ENCODE measurements at places on chromosomes 2 and 18.

DNA sequence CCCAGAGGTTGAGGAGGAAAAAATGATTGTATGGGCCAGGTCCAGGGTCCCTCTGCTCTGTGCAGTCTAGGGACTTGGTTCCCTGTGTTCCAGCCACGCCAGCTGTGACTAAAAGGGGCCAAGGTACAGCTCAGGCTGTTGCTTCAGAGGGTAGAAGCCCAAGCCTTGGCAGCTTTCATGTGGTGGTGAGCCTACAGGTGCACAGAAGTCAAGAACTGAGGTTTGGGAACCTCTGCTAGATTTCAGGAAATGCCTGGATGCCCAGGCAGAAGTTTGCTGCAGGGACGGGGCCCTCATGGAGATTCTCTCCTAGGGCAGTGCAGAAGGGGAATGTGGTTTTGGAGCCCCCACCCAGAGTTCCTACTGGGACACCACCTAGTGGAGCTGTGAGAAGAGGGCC is 10.6 kb upstream of the MBP start:
- no peak for DNase-seq

DNA sequence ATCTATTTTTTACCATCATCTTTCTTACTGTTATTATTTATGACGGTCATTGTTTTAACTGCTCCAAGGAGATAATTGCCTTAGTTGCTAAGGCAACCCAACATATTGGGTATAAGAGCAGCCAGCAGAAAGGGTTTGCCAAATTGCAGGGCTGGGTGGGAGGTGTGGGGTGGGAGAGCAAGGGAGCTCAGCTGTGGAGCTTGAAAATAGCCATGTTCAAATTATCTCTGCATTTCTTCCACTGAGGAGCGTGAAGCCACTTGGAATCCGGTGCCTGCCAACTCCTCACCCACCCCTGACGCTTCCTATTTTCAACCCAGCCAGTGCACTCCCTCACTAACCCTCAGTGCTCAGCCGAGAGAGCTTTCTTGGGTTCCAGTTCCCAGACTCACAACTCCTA is 60.8 kb downstream of the SETBP1 start:
- DNase-seq: no peak

DNA sequence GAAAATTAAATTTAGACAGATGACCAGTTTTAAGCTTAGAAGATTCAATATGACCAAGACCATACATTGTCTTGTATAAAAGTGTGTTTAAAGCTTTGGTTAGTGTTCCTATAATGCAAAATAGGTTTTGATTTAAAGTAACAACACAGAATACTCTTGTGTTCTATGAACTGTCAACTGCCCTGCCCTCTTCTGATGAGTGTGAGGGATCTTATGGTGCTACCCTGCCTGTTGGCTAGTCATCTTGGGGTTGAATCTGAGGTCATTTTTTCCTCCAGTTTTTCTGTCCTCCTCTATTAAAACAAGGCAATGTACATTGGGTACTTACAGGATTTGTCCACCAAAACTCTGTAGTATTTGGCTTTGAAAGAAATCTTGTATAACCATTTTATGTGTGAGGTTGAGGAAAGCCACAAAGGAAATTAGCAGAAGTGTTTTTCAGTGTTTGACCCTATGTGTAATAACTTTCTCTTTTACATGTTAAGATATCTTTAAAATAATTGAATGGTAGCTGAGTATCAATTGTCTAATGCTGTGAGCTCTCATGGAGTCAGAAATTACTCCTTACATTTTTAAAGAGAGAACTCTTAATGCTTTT is 129.1 kb downstream of the SPTBN1 start:
- DNase-seq: no peak

GRCh38 chr2:17538844-17539554 is 1.5 kb upstream of the VSNL1 start:
- DNase-seq: peak; percentile 72

DNA sequence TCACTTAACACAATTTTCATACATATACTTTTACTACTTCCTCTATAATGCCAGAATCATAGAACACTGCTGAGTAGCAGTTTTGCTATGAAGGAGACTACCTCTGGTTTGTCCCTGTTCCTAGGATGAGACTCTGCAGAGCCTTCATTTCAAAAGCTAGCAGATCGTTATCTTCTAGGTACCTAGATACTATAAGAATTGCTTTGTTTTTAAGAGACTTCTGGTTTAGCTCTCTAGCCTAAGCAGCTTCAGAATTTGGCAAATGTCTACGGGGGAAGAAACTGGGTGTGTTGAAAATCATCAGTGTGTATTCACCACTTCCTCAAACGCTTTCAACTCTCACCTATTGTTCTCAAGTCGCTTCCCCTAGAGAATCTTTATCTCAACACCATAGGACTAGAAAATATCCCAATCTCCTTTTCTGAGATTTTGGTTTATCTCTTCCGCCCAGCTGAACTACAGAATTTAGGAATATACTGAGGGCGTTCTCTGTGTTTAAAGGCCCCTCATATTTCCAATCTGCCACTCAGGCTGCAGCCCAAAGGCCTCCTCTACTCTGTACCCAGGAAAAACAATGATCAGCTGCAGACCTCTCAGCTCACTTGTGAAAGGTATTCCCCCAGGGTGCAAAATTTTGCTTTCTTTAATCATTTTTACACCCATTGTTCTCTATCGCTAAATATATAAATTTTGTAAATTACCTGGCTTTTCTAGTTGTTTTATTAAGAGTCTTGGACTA is 28.7 kb downstream of the SMAD2 start:
- DNase-seq: no peak

- DNase-seq: no peak
Measured at GRCh38 chr18:65811307-65811706, 60.5 kb downstream of the CDH7 start.

GRCh38 chr18:39487932-39488331 is 1922.3 kb upstream of the CELF4 start:
- DNase-seq: no peak

DNA sequence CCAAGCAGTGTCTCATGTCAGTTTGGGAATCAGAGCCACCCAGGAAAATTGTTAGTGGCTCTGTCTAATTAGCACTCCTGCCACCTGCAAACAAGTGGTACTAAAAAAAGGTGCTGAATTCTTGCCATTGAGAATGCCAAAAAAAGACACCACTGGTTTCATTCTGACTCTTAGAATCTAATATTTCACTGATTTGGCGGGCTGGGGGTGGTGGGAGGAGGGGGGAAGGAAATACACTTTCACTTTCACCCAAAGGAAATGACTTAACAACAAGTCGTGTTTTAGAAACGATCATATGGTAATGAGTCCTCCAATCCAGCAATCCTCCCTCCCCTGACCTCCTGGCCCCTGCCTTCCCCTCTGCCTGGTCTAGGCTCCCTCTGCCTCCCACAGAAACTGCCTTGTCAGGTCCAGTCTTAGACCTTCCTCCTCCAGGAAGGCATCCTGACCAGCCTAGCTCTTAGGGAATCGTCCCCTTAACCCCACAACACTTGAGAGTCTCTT is 4.4 kb upstream of the KLHL29 start:
- no peak for DNase-seq
